ENCODE measurements at places on chromosomes 7 and 10.
A peak's percentile ranks its signal among the peaks of the same experiment; 100 is the strongest.

DNA sequence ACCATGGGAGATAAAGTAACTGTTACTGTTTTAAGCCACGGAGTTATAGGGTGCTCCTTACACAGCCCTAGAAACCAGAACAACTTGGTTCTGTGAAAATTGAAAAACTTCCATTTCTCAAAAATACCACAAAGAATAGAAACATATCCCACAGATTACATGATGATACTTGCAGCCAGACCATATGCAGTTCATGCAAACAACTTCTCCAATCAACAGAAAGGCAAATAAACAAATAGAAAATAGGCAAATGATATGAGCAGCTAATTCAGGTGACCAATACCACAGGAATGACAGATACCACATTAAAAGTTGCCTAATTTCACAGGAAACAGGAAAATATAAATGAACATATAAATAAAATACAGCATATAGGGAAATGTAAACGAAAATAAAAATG is 297.5 kb downstream of the HTR7 start:
- no peaks in the 10 kb centered on the region for H3K27me3 ChIP-seq
- no peaks in the 10 kb centered on the region for H3K36me3 ChIP-seq
- H3K4me1 ChIP-seq: no peaks in the 10 kb centered on the region
- no peak overlapping the region for H3K4me3 ChIP-seq
- DNase-seq: no peak

GRCh38 chr10:3825244-3825643 is 40.2 kb upstream of the KLF6 start:
- H3K27ac ChIP-seq: peak overlapping the region; percentile 7
- peaks cover 8% of the 10 kb centered on the region for H3K4me1 ChIP-seq
- H3K4me3 ChIP-seq: no peak overlapping the region
- DNase-seq: no peak

- DNase-seq: no peak
- no peaks in the 10 kb centered on the region for H3K27me3 ChIP-seq
- no peaks in the 10 kb centered on the region for H3K4me1 ChIP-seq
- no peaks in the 10 kb centered on the region for H3K36me3 ChIP-seq
Measured at GRCh38 chr7:72190919-72191318, 221.2 kb downstream of the CALN1 start.

DNA sequence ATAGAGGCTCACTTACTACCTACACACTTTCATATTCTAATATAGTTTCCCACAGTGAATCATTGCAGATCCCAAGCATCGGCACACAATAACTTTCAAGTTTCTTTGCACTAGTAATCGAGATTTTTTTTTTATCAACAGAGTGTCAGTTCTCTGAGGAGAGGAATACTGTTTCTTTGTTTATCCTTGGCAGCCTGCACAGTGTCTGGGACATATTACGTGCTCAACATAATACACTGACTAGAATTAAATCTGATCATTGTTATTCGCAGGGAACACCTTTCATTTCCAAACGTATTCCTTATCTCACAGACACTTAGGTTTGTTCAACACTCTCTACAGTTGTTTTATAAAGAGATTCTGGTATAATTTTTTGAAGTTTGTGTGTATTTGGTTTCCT is 95.3 kb downstream of the CACNA2D1 start:
- H3K4me1 ChIP-seq: no peaks in the 10 kb centered on the region
- DNase-seq: no peak
- no peak overlapping the region for H3K27ac ChIP-seq
- no peaks in the 10 kb centered on the region for H3K36me3 ChIP-seq
- no peaks in the 10 kb centered on the region for H3K27me3 ChIP-seq

DNA sequence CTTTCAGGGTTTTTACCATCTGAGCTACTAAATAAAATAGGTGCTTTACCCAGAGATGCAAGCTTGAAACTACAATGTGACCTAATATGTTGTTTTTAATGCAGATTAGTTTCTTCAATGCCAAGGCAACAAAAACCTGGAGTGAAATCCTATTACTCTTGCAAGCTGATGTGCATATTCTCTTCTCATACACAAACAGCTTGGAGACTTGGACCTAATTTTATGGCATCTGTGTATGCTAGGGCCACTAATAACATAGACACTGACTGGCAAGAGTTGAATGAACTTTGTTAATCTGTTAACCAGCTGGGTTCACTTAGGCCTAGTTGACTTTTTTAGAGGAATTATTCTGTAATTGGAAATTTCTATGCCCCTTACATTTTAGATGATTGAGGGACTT is 23.4 kb upstream of the SMIM30 start:
- H3K4me3 ChIP-seq: no peak overlapping the region
- peaks cover 7% of the 10 kb centered on the region for H3K4me1 ChIP-seq
- peaks cover 1% of the 10 kb centered on the region for H3K27me3 ChIP-seq
- no peak for DNase-seq
- no peaks in the 10 kb centered on the region for H3K36me3 ChIP-seq

- H3K27me3 ChIP-seq: no peaks in the 10 kb centered on the region
- no peaks in the 10 kb centered on the region for H3K4me1 ChIP-seq
- DNase-seq: no peak
- H3K4me3 ChIP-seq: no peak overlapping the region
Measured at GRCh38 chr7:84058311-84059076, 136.1 kb downstream of the SEMA3A start.

DNA sequence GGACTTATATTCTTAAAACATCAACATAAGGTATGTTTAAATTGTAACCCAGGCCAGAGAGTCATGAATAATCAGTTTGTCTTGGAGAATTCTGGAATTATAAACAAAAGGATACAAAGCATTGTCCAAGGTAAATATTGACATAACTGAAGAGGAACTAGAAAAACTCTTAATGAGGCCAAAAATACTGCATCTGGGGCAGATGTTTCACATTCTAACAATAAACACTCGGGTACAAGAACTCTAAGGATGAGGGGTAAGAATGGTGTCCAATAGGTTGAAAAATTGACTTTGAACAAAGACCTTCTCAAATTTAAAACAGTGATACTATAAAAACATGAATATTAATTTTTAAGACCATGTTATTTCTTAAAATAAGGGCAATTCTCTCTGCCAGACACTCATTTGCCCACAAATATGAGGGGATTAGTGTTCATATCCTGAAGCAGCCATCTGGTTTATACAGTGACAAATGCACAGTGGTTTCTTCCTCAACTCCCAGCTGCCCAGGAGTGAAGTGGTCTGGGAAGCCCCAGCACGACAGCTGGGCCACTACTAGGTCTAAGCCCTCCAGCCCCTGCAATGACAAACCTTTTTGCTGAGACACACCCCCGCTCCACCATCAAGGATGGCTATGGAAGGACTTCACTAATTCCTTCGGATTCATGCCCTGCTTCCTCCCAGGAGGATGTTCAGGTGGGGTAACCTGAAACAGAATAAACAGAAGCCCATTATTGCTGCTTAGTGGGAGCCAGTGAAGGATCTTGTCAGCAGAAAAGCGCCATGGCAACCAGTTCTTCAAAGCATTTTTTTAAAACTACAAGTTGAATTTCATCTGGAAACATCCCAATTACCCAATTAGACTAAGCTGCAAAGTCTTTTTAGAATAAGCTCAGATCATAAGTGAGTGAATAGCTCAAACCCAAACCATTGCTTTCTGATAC is 107.5 kb upstream of the ARID5B start:
- H3K4me3 ChIP-seq: no peak overlapping the region
- no peak for DNase-seq
- no peak overlapping the region for H3K27ac ChIP-seq
- H3K36me3 ChIP-seq: no peaks in the 10 kb centered on the region
- H3K4me1 ChIP-seq: no peaks in the 10 kb centered on the region

GRCh38 chr7:104779888-104780287 is 234.1 kb upstream of the KMT2E start:
- H3K27me3 ChIP-seq: no peaks in the 10 kb centered on the region
- no peaks in the 10 kb centered on the region for H3K36me3 ChIP-seq
- no peak overlapping the region for H3K27ac ChIP-seq
- H3K4me1 ChIP-seq: no peaks in the 10 kb centered on the region
- no peak overlapping the region for H3K4me3 ChIP-seq
- DNase-seq: no peak

GRCh38 chr10:73167458-73167782 is 388 bp downstream of the ECD start:
- no peaks in the 10 kb centered on the region for H3K27me3 ChIP-seq
- peak overlapping the region; percentile 87 for H3K4me3 ChIP-seq
- DNase-seq: no peak
- H3K27ac ChIP-seq: peak overlapping the region; percentile 96
- peaks cover 7% of the 10 kb centered on the region for H3K36me3 ChIP-seq

GRCh38 chr10:48878091-48878490 is 61.5 kb downstream of the LRRC18 start:
- H3K4me1 ChIP-seq: peaks cover 8% of the 10 kb centered on the region
- peaks cover 53% of the 10 kb centered on the region for H3K36me3 ChIP-seq

GRCh38 chr7:2130096-2130375 is 102.7 kb downstream of the MAD1L1 start:
- no peak for DNase-seq
- H3K4me1 ChIP-seq: peaks cover 5% of the 10 kb centered on the region
- H3K4me3 ChIP-seq: no peak overlapping the region
- H3K36me3 ChIP-seq: peaks cover 16% of the 10 kb centered on the region

GRCh38 chr7:133873187-133873586 is 254.0 kb upstream of the LRGUK start:
- DNase-seq: no peak
- H3K27ac ChIP-seq: no peak overlapping the region
- no peaks in the 10 kb centered on the region for H3K27me3 ChIP-seq
- H3K36me3 ChIP-seq: peaks cover 18% of the 10 kb centered on the region
- H3K4me1 ChIP-seq: peaks cover 7% of the 10 kb centered on the region

GRCh38 chr7:19988860-19989259 is 215.4 kb upstream of the TMEM196 start:
- H3K4me3 ChIP-seq: no peak overlapping the region
- H3K27ac ChIP-seq: no peak overlapping the region
- DNase-seq: no peak

DNA sequence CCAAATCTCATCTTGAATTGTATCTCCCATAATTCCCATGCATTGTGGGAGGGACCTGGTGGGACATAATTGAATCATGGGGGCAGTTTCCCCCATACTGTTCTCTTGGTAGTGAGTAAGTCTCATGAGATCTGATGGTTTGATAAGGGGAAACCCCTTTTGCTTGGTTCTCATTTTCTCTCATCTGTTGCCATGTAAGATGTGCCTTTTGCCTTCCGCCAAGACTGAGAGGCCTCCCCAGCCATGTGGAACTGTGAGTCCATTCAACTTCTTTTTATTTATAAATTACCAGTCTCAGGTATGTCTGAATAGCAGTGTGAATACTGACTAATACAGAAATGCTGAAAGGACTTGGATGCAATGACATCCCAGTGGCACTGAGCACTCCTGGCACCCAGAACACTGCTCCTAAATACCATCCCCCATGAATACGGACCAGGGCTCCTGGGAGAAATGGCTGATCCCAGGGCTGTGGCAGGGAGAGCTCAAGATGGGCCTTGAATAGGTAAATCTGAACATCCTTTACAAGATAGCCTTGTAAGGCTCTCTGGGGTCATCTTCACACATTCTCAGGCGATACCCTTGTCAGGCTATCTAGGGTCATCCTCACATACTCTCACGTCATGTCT is 19.4 kb downstream of the ZFAND2A start:
- H3K4me1 ChIP-seq: peaks cover 22% of the 10 kb centered on the region
- peak; percentile 51 for DNase-seq
- peak overlapping the region; percentile 53 for H3K4me3 ChIP-seq

GRCh38 chr7:33601884-33602283 is 303.5 kb upstream of the BMPER start:
- H3K4me3 ChIP-seq: no peak overlapping the region
- H3K27me3 ChIP-seq: no peaks in the 10 kb centered on the region
- H3K4me1 ChIP-seq: no peaks in the 10 kb centered on the region

DNA sequence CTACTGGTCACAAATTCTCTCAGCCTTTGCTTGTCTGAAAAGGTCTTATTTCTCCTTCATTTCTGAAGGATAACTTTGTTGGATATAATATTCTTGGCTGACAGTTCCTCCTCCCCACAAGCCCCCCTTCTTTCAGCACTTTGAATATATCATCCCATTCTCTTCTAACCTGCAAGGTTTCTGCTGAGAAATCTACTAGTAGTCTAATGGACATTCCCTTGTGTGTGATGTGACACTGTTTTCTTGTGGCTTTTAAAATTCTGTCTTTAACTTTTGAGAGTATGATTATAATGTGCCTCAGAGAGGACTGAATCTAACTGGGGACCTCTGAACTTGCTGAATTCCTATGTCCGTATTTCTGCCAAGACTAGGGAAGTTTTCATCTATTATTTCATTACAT is 104.3 kb downstream of the RSU1 start:
- H3K4me3 ChIP-seq: no peak overlapping the region
- H3K4me1 ChIP-seq: no peaks in the 10 kb centered on the region
- H3K36me3 ChIP-seq: peaks cover 32% of the 10 kb centered on the region
- DNase-seq: no peak
- H3K27me3 ChIP-seq: no peaks in the 10 kb centered on the region

- no peak for DNase-seq
- H3K36me3 ChIP-seq: peaks cover 2% of the 10 kb centered on the region
- H3K4me1 ChIP-seq: peaks cover 28% of the 10 kb centered on the region
- H3K27ac ChIP-seq: no peak overlapping the region
- no peak overlapping the region for H3K4me3 ChIP-seq
Measured at GRCh38 chr7:28183627-28184026, 3.0 kb upstream of the JAZF1 start.

GRCh38 chr10:15859906-15860691 is at the start of gene MINDY3:
Gene MINDY3 (minus strand): TSS chr10:15860507. CDS start chr10:15860299, 208 bp downstream.
- H3K27ac ChIP-seq: peak within 1 kb of the TSS; percentile 93
- H3K4me1 ChIP-seq: peaks cover 26% of the 10 kb centered on the region
- H3K27me3 ChIP-seq: peaks cover 5% of the 10 kb centered on the region
- peaks cover 12% of the 10 kb centered on the region for H3K36me3 ChIP-seq
- peak; percentile 68 for DNase-seq
- H3K4me3 ChIP-seq: peak within 1 kb of the TSS; percentile 99

DNA sequence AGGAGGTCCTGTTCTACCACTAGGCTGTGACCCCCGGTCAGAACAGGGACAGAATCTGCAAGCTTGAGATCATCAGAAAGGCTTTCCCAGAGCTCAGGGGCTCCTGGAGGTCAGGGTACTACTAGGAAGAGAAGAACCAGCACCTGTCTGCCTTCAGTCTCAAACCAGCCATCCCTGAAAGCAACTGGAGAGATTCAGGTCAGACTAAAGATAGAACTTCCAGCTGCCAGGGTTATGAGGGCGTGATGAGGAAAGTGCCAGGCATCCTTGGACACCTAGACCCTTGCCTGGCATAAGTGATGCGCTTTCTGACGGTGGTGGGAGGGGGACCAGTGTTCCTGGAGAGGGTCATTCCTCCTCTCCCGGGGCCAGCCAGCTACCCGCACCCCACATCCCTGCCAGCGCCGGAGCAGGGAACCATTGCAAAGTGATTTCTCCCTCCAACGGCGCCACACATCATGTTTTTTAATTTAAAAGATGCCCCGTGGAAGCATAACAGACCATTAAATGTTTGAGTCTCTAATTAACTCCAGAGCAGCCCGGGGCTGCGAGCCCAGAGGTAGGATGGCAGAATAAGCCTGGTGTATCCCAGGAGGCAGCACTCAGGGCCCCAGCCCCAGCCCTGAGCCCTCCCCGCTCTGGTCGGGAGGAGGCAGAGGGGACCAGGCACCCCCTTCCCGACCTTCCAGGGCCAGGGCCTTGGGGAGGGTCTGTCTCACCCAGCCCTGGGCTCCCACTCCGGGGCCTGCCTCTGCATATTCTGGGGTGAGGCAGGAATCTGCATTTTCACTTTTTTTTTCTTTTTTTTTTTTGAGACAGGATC is 64.0 kb downstream of the ELFN1 start:
- H3K36me3 ChIP-seq: no peaks in the 10 kb centered on the region
- no peak for DNase-seq
- H3K27ac ChIP-seq: no peak overlapping the region
- H3K4me1 ChIP-seq: peaks cover 5% of the 10 kb centered on the region
- no peak overlapping the region for H3K4me3 ChIP-seq

Measured in memory B cell (primary cell).